ENCODE measurements at places on chromosomes 7 and 10.

- no peak for DNase-seq
Measured at GRCh38 chr10:82319562-82319961, 444.6 kb downstream of the NRG3 start.

GRCh38 chr10:80464557-80465450 is 10.7 kb downstream of the TSPAN14 start:
- no peak for DNase-seq

DNA sequence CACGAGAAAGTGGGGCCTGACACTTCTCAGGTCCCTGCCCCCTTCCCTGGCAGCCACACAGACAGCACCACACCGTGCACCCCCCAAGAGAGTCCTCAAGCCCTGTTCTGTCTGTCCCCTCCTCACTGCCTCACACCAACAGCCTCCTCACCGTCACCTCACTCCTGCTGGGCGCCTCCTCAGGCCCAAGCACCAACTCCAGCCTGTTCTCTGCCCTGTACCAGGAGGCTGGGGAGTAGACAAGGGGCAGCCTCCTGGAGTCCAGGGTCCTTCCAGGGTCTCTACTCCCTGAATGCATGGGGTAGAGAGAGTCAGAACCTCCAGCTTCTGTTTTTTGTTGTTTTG is 26.9 kb upstream of the ELN start:
- DNase-seq = no peak

- DNase-seq = no peak
Measured at GRCh38 chr7:1815051-1815481, 145.0 kb downstream of the ELFN1 start.

DNA sequence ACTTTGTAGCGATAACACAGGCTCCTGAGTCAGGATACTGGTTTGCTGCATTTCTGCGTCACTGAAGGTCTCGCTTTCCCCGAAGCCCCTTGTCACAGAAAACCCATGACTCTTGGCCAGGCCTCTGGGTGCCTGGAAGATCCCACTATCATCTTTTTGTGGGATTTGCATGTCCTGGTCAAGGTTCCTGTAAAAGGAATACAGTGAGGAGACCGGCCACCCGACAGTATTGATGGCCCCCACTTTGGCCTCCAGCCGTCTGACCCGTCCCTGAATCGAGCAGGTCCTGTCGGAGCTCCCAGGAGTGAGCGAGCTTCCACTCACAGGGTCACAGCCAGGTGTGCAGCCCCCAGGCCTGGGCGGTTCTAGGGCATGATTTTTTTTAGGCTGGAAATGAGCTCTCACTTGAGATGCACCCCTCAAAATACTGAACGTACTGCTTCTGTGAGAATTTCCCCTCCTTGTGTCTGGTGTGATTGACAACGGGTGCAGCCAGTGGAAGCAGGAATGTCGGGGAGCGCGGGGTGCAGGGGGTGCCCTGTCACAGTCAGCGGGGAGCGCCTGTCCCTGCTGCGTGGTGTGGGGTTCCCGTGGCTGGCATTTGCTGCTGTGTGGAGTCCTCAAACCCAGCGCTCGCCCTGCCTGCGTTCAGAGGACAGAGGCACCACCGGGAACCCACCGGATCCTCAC is 75.8 kb downstream of the DNAJB6 start:
- no peak for DNase-seq

- no peak for DNase-seq
Measured at GRCh38 chr7:70346844-70347462, 748.7 kb downstream of the AUTS2 start.

DNA sequence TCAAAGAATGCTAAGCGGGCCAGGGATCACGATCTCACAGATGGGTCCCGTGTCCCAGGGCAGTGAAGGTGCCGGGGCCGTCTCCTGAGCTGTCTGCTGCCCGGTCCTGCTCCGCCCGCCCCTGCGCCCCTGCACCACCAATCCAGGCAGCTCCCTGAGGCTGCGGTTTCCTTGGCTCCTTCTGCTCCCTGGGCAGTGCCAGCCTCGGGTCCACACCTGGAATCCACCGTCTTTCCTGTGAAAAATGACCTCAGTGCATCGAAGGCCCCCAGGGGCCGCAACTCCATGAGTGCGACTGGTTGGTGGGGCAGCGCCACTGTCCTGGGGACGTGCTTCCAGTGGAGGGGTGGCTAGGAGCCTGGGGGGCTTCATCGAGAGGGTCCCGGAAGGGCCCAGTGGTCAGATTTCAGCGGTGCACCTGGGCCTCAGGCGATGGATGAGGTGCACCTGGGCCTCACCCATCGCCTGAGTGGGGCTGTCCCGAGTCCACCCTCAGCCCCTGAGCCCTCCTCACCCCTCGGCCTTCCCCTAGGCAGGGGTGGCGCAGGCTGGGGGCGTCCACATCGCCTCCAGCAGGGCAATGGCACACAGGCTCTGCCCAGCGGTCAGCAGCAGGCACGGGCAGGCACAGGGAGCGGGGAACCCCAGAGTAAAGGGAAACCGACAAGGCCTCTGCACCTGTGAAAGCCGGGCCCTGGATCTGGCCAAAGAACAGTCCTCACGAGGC is 27.2 kb downstream of the ADGRA1 start:
- no peak for DNase-seq

DNA sequence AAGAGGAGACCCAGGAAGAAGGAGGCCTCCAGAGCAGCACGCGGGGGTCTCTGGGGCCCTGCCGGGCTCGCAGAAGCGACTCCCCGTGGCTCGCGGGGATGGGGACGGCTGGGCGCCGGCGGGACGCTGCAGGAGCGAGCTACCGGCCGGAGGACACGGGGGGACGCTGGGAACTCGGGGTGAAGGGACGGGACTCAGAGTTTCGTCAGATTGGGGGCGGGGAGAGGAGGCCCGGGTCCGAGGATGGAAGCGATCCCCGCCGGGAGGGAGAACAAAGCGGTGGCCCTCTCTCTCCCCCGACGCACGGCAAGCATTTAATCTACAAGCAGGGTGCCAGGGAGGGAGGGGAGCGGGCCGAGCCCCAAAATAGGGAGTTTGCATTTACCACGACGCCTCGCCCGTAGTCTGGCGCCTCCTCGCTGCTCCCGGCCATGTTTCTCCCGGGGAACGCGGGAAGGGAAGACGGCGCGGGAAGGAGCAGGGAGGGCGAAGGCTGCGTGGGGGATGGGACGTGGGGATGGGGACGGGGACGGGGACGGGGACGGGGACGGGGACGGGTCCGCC is at the start of gene PRTFDC1:
Gene PRTFDC1, minus strand, starts transcription at position 464 of the 564 bp plus-strand sequence. Its CDS starts 31 bp downstream, at position 433.
- no peak for DNase-seq

DNA sequence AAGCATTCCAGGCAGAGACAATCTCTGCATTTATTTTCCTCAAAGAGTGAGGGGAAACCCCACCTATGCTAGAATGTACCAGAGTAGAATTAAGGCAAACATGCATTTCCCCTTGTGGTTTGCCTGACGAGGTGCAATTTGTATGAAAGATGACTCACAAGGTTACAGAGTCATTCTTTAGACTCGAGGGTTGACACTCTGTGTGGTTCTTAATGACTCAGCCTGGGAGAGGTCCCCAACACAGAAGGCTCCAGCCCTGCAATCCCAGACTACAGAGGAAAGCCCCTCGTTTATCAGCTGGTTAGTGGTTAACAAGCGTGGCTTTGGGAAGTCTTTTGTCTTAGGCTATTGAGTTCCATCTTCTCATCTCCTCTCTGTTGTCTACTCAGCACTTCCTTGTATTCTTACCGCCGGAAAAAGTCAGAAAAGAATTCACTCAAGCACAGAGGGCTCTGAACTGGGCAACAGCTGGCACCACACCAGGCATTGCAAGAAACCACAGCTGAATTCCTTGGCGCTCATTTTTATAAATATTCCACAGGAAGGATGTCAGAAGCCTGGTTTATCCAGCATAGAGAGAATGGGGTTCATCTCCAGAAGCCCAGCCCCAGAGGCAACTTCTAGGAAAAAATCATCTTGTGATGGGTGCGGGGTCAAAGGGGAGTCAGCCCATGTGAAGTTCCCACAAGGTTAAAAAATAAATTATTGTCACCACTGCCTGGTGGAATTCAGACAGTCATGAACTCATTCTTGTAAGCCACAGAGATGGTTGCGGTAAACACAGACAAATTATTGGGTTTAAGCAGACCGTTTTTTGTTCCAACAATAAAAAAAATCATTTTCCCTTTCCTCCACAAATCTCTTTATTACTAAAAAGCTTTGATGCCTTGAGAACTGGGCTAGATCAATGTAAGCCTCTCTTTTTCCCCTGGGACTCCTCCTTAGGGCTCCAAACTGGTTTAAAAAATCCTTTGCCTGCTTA is 24.5 kb upstream of the SVIL start:
- DNase-seq = no peak

- no peak for DNase-seq
Measured at GRCh38 chr7:129388333-129389098, 45.7 kb upstream of the STRIP2 start.

DNA sequence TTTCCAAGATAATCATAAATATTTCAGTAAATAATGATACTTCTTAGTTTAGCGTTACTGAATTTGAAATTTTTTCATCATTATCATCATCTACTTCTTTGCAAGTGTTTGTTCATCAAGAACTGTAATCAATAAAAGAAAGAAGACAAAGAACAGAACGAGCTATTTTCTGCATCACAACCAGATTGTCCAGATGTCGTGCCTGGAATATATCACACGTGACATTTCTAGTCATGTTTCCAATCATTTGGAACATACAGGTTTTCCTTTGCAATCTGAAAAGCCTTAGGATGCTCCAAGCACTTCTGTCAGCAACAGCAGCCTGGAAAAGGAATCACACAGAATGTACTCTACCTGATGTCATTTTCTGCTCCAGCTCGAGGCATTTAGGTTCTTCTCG is 107.4 kb downstream of the FAM107B start:
- no peak for DNase-seq

- DNase-seq = no peak
Measured at GRCh38 chr10:66180581-66181318, 745.1 kb upstream of the LRRTM3 start.

DNA sequence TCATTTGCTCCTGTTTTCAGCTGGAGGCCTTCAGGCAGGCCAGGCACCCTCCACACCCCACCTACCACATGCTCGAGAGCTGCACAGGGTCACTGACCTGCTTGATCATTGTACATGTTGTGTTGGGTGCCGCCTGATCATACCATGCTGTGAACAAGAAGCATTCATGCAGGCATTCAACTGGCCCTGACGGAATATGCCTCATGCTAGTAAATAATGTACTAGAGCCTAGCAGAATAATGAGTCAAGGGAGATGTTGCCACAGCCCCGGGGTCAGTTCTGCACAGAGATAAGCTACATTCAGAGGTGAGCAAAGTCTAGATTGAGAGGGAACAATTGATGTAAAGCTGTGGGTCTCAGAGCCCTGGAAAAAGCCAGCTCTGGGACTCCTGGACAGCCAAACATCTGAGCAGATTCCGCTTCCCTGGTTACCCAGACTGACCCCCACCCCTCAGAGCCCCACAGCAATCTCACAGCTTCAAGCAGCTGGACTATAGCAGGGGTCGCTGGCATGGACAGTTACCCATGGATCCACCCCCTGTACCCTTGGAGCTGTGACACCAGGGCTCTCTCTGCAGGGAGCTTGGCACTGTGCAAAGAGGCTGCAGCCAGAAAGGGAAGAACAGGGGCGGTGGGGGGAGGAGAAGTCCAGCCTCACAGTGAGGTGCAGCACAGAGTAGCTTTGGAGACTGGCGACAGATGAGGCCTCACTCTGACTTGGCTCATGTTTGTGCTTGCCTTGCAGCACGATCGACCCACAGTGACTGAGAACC is 86.6 kb downstream of the FRMPD2 start:
- no peak for DNase-seq

DNA sequence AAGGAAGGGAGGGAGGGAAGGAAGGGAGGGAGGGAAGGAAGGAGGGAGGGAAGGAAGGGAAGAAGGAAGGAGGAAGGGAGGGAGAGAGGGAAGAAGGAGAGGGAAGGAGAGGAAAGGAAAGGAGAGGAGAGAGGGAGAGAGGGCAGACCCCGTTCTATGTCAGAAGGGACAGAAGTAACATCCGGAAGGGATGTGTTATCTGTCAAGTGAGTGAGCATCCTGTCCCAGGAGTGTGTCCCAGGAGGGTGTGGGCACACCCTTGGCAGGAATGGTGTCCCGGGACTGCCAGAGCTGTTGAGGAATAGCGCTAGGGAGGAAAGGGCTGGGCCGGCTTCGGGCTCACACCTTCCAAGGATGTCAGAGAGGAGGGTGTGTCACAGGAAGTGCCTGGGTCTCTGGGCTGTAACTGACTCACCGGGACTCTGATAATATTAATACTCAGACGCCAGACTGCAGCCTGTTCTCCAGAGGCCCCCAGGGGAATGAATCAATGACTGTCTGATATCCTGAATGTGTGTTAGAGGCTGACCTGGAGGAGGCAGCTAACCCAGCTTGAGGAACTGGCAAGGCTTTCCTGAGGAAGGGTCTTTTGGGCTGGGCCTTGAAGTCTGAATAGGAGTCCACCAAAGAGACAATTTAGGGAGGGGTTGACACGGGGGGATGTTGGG is 125.6 kb upstream of the TNRC18 start:
- DNase-seq = no peak

DNA sequence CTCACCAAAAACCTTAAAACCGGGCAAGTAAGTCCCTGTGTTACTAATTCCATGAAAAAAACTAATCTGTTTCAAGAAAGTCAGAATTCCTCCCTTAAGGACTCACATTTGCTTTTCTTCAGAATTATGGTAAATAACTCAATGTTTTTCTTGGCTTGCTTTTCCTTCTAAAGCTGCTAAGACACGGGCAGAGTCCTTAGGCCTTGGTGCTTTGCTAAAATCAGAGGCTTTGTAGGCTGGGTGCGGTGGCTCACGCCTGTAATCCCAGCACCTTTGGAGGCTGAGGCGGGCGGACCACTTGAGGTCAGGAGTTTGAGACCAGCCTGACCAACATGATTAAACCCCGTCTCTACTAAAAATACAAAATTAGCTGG is 32.0 kb downstream of the GNA12 start:
- DNase-seq = no peak

DNA sequence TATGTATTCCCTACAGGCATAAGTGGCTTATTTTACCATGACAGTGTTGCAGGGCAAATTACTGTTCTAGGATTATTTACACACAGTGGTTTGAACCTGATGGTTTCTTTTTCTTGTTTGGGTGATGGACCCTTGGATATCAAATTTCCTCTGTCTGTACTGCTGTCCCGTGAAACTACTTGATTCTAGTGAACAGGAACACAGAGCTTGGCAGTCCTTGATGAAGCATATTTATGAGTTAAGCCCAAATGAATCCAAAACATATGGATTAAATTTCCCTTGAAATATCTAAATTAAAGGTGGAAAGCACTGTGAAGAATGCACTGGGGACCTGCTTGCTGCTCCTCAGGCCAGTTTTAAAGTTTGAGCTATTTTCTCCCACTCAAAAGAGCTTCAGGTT is 635.3 kb downstream of the INHBA start:
- DNase-seq = no peak

- DNase-seq = no peak
Measured at GRCh38 chr7:131131746-131132431, 195.8 kb upstream of the MKLN1 start.

DNA sequence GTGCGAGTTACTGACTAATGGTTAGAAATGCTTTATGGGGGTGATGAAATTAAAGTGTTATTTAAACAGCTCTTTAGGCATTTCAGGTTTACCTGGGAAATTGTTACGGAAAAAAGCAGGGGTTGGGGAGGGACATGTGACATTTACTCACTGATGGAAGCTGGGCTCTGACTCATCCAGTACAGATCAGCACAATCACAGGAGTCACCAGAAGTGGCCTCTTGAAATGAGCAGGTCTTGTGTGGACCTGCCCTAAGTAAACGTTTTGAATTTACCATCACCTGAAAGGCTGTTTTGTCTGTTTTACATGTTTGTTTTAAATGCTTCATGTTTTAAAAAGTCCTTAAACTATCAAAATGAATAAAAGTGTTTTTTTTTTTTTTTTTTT is 2.3 kb downstream of the GLRX3 start:
- no peak for DNase-seq
